ENCODE measurements at places on chromosomes 12 and 14.

DNA sequence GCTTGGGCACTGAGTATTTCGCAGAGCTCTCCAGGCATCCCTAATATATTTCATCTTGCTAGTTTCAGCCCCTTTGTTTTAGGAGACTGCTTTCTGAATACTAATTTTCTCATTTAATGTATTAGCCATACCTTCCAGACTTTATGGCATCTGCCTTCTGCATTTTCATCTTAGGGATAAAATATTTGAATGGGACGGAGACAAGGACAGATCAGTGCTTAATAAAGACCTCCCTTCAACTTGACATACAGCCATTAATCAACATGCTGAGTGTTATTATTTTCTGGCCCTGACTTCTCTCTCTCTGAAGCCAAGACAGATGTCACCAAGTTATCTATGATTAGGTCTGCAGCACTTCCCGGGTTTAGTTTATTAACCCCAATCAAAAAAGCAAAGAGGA is 42.4 kb downstream of the CACNA2D4 start:
- no peak for DNase-seq

DNA sequence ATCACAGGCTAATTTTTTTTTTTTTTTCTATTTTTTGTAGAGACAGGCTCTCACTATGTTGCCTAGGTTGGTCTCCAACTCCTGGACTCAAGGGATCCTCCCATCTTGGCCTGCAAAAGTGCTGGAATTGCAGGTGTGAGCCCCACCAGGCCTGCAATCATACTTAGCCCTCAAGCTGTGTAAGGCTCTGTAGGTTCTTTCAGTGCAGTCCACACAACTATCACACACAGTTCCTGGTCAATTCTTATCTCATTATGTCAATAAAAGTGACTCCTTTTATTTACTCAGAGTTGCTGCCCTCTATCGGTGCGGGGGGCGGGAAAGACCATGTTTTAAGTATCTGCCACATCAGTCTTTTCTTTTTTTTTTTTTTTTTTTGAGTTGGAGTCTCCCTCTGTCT is 29.0 kb downstream of the SLC2A3 start:
- no peak for DNase-seq

DNA sequence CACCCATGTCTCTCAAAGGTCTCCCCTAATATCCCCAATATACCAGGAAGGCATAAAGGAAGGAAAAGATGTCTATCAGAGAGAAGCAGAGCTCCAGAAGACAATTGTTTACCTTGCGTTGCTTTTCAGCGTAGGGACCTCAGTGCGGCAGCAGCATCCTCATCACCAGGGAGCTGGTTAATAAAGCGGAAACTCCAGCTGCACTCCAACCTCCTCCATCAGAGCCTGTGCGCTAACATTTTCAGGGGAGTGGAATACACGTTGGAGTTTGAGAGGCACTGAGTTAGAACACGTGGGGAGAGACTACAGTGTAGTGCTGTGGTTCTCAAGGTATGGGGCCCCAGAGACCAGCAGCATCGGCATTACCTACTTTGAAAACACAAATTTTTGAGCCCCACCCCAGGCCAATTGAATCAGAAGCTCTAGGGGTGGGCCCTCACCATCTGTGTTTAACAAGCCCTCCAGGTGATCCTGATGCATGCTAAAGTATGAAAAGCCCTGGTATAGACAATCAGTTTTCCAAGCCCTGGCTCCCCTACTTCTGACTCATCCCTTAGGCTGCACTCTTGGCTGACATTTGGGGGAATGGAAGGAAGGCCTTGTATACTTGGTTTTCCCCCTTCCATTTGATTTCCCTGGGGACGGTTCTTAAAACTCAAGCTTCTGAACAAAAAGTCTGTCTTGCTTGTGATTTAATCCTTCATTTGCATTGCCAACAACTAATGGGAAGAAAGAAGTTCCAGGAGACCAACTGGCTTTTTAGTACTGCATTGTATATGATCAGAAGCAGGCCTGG is 419.0 kb upstream of the CCDC196 start:
- DNase-seq, result no peak

GRCh38 chr12:124538194-124539082 is 29.0 kb downstream of the NCOR2 start:
- DNase-seq, result no peak

GRCh38 chr14:94217116-94217515 is 43.0 kb downstream of the PPP4R4 start:
- no peak for DNase-seq

GRCh38 chr14:98890556-98891340 is 381.2 kb downstream of the BCL11B start:
- no peak for DNase-seq

DNA sequence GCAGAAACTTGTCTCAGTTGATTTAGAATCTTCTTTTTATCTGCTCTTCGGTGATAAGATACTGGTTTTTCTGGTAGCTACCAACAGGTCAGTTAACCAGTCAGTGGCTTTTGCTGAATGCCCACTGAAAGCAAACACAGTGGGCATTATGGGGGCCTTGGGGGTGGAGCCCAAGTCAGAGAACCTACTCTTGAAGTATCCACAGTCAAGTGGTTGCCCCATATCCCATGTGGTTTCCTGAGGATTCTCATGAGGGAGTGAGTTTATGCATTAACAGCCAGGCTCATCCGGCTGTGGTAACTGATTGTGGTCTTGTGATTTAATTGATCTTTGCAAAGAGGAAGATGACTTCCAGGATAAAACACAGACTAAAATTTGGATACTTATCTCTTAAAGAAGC is 83.7 kb downstream of the ST8SIA1 start:
- DNase-seq, result no peak

GRCh38 chr12:115895247-115895646 is 382.2 kb downstream of the MED13L start:
- DNase-seq, result no peak

DNA sequence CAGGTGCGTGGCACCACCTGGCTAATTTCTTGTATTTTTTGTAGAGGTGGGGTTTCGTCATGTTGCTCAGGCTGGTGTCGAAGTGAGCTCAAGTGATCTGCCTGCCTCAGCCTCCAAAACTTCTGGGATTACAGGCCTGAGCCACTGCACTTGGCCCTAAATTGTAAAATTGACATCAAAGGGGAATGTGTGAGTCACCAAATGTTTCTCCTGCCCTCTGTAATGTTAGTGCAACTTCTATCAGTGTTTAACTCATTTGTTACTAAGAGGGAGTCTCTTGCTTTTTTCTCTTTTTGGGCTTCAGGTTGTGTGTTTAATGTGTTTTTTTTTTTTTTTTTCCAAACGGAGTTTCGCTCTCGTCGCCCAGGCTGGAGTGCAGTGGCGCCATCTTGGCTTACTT is 2.3 kb downstream of the TULP3 start:
- DNase-seq, result no peak

All from activated CD4-positive, alpha-beta T cell treated with anti-CD3 and anti-CD28 coated beads, Interleukin-2, amount 50 U/mL, for 4 hours (primary cell).